ENCODE measurements at places on chromosomes 4 and X.

DNA sequence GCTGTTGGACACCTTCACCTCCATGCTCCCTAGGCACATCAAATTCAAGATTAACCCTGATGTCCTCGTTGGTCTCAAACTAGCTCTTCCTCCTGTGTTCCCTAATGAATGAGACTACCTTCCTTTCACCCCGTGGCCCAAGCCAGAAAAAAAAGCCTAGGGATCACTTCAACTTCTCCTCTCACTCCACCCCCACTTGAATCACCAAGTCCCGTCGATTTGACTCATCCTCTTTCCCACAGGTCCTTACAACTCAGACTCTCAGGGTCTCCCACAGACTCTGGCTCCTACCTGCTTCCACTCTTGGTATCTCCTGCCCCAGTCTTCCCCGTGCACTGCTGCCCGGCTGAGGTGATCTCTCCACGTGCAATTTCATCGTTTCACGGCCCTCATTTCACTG, 8.5 kb downstream of the SLC25A43 start:
- DNase-seq = no peak

DNA sequence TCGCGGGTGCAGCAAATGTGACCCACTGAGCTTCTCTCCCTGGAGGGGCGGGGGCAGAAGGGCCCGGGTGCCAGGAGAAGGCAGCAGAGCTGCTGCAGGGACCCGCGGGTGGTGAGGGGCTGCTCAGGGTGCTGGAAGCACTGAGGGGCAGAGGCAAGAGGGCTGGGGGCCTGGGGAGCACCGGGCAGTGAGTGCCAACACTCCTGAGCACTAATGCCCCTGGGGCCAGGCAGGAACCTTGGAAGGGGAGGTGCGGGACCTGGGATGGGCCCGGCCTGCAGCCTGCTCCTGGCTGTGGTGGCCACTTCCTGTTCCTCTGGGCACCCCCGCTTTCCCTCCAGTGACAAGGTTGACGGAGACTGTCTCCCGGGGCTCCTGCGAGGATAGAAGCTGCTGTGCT, 66.5 kb upstream of the ADRA2C start:
- DNase-seq = no peak

DNA sequence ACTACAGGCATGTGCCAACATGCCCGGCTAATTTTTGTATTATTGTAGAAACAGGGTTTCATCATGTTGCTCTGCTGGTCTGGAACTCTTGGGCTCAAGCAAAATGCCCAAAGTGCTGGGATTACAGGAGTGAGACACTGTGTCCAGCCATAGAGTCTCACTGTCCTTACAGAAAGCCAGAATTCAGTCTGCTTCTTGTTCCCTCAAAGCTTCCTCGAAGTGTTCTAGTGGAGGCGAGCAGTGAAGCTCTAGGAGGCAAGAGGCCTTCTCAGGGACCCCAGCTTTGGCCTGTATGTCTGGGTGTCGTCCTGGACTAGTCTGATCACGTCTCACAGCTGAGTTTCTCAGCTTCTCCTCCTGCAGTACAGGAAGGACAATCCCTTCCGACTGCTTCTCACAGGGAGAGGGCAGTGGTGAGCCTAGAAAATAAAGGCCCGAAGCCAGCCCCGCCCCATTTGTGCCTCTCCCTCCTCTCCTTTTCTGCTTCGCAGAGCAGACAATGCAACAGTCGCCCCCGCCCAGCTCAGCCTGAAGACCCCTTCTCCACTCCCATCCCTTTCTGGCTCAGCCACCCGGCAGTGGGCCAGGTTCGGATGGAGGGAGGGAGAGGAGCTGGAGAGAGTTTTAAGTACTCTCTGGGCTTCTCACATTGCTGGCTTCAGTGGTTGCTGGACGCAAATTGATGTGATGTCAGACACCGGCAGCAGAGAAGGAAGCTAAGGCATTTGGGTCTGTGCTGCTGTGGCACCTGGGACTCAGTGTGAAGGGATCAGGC, 11.1 kb upstream of the FAM3A start:
- DNase-seq = peak; percentile 89

DNA sequence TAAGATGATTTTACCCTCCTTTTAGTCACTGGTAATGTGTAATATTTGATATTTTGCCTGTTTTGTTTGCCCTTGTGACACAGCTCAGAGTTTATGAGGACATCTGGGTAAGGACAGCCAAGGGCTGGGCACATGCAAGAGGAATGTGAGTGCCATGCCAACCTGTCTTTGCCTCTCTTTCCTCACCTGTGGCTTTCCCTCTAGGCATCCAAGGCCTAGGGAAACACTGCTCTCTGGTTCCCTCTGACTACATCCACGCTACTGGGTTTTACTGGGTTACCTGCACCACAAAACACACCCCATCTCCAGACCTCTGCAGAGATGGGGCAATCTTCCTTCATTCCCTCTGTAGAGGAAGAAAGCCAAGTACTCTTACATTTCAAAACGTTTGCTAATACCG, 7.7 kb downstream of the HPGDS start:
- no peak for DNase-seq

DNA sequence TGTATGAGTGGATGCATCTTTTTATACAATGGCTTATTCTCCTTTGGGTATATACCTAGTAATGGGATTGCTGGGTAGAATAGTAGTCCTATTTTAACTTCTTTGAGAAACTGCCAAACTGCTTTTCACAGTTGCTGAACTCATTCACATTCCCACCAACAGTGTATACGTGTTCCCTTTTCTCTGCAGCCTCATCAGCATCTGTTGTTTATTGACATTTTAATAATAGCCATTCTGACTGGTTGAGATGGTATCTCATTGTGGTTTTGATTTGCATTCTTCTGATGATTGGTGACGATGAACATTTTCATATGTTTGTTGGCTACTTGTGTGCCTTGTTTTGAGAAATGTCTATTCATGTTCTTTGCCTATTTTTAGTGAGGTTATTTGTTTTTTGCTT, 687.0 kb upstream of the EPHA5 start:
- no peak for DNase-seq

- no peak for DNase-seq
Observed at GRCh38 chrX:72465889-72466288, 106.8 kb downstream of the HDAC8 start.

DNA sequence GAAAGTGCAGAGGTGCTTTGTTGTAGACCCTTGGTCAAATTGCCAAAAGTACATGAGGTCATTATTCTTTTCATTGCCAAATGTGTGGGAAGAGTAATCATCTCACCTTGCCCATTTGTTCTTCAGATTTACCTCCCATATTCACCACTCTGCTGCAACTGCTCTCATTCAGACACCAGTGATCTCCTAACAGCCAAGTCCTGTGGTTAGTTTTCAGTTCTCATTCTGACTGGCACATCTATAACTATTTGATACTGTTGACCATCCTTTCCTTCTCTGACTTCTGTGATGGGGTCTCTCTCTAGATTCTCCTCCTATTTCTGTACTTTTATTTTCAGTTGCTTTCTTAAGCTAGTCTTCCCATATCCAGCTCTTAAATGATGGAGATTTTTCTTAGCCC, 39.8 kb downstream of the GRIA3 start:
- DNase-seq = no peak

Measured in DMS53 (cell line).